Endothelial cell (in vitro differentiated cells): ENCODE measurements at places on chromosomes 12 and 14.

- H3K36me3 ChIP-seq, result no peaks in the 10 kb centered on the region
- no peak overlapping the region for H3K27ac ChIP-seq
- no peaks in the 10 kb centered on the region for H3K4me1 ChIP-seq
- no peak overlapping the region for H3K4me3 ChIP-seq
Measured at GRCh38 chr12:125619723-125620122, 554.5 kb downstream of the AACS start.

DNA sequence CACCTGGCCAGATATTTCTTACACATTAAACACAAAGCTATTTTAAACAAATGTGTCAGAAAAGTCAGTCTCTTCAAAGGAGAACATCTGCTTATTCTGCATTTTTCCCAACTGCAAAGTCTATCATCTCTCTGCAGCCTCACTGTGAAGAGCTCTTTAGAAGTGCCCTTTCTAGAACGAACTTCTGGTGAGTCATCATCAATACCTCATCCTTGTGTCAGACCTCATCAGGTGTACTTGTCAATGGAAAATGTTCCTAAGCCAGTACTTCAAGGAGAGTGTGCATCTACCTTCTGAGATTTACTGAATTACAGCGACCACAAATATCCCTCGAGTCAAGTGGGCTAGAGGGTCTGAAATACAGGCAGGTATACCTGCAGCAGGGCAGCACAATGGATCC lies 457.3 kb downstream of the LRIG3 start:
- no peaks in the 10 kb centered on the region for H3K27me3 ChIP-seq
- no peaks in the 10 kb centered on the region for H3K36me3 ChIP-seq
- H3K27ac ChIP-seq, result no peak overlapping the region
- no peaks in the 10 kb centered on the region for H3K4me1 ChIP-seq

DNA sequence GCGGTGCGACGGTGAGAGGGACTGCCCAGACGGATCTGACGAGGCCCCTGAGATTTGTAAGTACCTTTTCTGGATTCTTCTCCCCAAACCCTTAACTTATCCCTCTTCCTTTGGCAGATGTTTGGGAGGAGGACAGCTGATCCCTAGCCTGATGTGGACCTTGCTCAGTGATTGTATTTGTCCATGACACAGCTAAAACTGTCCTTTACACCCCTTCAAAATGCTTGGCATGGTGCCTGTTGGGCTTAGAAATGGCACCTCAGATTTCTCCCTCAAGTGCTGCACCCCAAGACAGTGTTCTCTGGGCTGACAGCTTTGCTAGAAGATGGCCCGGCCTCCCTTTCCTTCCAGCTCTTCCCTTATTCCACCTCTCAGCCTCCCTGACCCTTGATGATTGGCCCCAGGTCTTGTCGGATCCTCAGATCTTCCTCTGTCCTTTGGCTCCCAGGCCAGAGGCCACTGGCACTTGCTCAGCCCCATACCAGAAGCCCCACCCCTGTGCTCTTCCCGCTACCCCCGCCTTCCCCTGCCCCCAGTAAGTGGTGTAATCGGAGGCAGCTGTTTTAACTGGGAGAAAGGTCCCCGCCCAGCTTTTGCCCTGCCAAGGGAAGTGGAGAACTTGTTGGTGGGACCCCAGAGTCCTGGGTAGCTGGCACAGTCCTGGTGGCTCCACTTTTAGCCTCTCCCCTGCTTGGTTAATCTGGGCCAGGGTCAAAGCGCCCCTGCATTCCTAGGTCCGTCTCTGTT lies 8.7 kb downstream of the LRP1-AS start:
- peaks cover 16% of the 10 kb centered on the region for H3K27me3 ChIP-seq
- H3K27ac ChIP-seq, result no peak overlapping the region
- no peak for DNase-seq
- H3K36me3 ChIP-seq, result peaks cover 5% of the 10 kb centered on the region
- H3K4me3 ChIP-seq, result no peak overlapping the region

GRCh38 chr12:30145684-30146032 lies 361.9 kb upstream of the TMTC1 start:
- no peak for DNase-seq
- no peak overlapping the region for H3K27ac ChIP-seq
- H3K27me3 ChIP-seq, result no peaks in the 10 kb centered on the region
- H3K4me3 ChIP-seq, result no peak overlapping the region
- no peaks in the 10 kb centered on the region for H3K4me1 ChIP-seq
- H3K36me3 ChIP-seq, result no peaks in the 10 kb centered on the region

- peaks cover 4% of the 10 kb centered on the region for H3K4me1 ChIP-seq
- peaks cover 5% of the 10 kb centered on the region for H3K36me3 ChIP-seq
- no peak for DNase-seq
- H3K4me3 ChIP-seq, result no peak overlapping the region
Measured at GRCh38 chr12:76568130-76568529, 8.6 kb upstream of the OSBPL8 start.

DNA sequence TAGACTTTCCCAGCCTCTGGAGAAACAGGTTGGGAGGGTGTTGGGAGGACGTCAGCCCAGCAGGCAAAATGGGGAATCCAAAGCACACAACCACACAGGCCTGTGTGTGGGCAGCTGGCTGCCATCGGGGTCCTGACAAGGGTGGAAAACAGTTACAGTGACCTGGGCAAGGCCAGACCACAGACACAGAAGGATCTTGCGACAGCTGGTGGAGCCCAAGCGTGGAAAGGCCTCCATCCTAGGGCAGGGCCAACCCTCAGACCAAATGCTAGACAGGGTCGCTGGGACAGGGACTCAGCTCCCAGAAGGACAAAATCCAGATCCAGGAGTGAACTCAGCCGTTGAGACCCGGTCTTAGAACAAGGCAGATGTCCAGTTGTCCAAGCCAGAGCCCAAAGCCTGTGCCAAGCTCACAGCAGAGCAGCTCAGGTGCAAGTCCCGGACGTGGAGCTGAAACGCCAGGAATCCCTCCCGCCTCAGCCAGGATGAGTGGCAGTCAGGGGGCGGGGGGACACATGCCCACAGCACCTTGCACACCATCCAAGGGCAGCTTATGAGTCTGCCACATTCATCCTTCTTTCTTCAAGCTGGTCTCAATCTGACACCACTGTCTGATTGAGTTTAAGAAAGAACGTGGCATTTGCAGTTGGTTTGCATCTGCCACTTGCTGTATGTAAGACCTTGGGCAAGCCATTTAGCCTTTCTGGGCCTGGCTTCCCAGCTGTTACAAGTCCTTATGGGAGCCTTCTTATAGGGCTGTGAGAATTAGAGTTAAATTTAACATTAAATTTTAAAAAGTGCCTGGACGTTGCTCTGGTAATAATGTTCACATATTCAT lies 37.6 kb downstream of the DEGS2 start:
- no peak overlapping the region for H3K27ac ChIP-seq
- peaks cover 2% of the 10 kb centered on the region for H3K4me1 ChIP-seq
- no peak for DNase-seq
- peaks cover 9% of the 10 kb centered on the region for H3K27me3 ChIP-seq
- no peak overlapping the region for H3K4me3 ChIP-seq
- peaks cover 25% of the 10 kb centered on the region for H3K36me3 ChIP-seq

DNA sequence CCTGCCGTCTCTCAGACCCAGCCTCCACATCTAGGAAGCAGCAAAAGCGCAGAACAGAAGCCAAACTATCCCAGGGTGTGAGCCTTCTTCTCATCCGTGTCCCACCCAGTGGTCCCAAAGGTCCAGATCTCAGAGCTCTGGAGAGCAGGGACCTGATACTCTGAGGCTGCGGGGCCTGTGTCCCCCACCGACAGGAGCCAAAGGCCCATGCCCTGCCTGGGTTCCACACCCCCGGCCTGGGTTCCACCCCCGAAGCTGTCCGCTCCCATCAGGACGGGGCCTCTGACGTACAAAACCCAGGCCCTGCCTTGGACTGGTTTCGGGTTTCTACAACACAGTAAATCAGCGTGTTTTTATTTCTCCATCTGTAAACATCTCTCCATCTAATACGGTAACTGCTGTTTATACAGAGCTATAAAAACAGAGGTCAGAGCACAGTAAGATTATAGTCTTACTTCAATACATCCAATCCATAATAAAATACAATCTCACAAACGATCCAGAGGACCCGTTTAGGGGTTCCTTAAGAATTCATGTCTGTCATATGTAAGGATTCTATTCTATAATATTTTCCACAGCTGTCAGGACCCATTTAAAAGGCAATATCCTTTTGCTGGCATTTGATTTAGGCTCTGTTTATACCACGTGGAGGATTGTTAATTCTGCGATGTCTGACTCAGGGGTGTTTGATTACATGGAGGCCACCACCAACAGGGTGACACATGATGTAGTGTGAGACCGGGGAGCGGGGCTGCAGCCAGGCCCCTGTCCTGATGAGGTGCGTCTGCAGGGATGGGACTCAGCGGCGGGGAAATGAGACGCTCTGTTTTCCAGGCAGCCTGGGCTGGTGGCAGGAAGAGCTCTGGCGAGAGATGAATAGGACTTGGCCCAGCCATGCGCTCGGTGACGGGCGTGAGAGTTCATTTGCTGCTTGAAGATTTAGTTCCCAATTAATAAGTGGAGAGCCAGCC lies 110.3 kb downstream of the DICER1 start:
- DNase-seq, result no peak
- H3K27me3 ChIP-seq, result peaks cover 6% of the 10 kb centered on the region
- no peaks in the 10 kb centered on the region for H3K36me3 ChIP-seq
- H3K4me1 ChIP-seq, result peaks cover 2% of the 10 kb centered on the region
- no peak overlapping the region for H3K27ac ChIP-seq
